ENCODE measurements at places on chromosomes 6 and 20. TPM values are rescaled to one million over a fixed set of nuclear protein-coding genes. Genes with fewer than 3 reads are reported as not detected.

DNA sequence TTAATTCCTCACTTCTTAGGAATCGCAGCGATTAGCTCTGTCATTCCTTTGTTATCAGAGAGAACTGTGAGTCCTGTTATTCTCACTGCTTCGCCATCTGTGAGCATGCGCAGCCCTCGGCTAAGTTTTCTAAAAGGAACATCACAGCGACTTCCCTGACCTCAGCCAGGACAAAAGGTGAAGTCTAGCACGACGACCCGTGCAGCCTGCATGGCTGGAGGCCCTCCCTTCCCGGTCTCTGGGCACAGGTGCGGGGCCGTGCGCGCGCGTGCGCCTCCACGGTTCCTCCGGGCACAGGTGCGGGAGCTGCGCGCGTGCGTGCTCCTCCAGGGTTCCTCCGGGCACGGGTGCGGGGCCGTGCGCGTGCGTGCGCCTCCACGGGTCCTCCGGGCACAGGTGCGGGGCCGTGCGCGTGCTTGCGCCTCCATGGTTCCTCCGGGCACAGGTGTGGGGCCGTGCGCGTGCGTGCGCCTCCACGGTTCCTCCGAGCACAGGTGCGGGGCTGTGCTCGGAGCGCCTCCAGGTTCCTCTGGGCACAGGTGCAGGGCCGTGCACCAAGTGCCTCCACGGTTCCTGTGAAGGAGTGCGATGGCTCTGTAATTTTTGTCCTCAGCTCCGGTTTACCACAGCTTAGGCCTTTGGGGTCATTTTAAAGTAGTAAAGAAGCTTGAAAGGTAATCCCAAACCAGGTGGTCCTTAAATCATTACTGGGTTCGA, 212.3 kb downstream of the ERMARD start:
- no peak for DNase-seq

GRCh38 chr6:83292900-83293843, 100.0 kb downstream of the RWDD2A start:
- no peak for DNase-seq

- no peak for DNase-seq
These were observed 126.3 kb downstream of the CARMIL1 start for GRCh38 chr6:25405442-25405841.

- DNase-seq = no peak
These were observed 12.8 kb upstream of the FANCE start for GRCh38 chr6:35439308-35439707.

GRCh38 chr6:40860443-40860842, 178.6 kb downstream of the UNC5CL start:
- no peak for DNase-seq

DNA sequence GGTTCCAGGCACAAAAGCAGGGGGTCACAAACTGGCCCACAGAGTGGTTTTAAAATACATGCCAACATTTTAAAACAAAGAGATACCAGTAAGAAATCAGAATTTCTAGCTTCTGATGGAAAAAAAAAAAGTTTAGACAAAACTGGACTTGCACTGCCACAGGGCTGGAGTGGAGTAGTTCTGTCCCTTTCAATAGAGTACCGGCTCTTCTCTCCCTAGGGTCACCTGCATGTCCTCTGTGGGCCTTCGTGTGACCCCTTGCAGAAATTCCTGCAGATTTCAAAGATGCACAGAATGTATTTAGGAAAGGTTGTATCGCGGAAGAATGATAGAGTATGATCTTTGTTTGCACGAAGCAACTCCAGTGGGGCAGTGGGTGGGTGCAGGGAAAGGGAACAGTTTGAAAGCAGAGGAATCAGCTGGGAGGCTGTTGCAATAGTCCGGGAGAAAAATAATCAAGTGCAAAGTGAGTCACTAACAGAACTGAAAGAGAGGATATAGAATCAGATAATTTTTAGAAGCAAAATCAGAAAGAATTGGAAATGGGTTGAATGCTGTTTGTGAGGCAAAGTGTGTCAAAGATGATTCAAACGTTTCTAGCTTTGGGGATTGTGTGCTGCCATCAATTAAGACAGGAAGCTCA, 97.3 kb upstream of the STXBP5 start:
- no peak for DNase-seq

The RALGAPB gene
- 20.0 TPM for total RNA-seq

DNA sequence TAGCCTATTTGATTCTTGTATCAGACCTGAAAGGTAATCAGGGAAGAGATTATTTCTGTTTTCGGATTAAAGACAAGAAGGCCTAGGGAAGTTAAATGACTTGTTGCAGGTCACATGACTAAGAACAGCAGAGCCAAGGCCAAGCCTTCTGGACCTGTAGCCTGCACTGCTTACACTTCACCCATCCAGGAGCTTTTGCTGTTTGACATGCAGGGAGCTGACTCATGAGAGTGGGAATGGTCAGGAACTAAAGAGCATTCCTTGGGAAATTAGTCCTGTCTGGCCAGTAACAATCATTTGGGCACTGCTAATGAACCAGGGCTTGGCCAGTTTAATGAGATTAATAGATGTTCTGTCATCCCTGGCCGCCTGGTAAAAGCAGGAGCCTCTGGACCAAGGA, 46.8 kb downstream of the EIF2S2 start:
- DNase-seq = peak; percentile 72

GRCh38 chr6:136514591-136514990, 35.6 kb downstream of the MAP7 start:
- no peak for DNase-seq

GRCh38 chr6:139409026-139409425, 34.6 kb upstream of the CITED2 start:
- DNase-seq = peak; percentile 65

DNA sequence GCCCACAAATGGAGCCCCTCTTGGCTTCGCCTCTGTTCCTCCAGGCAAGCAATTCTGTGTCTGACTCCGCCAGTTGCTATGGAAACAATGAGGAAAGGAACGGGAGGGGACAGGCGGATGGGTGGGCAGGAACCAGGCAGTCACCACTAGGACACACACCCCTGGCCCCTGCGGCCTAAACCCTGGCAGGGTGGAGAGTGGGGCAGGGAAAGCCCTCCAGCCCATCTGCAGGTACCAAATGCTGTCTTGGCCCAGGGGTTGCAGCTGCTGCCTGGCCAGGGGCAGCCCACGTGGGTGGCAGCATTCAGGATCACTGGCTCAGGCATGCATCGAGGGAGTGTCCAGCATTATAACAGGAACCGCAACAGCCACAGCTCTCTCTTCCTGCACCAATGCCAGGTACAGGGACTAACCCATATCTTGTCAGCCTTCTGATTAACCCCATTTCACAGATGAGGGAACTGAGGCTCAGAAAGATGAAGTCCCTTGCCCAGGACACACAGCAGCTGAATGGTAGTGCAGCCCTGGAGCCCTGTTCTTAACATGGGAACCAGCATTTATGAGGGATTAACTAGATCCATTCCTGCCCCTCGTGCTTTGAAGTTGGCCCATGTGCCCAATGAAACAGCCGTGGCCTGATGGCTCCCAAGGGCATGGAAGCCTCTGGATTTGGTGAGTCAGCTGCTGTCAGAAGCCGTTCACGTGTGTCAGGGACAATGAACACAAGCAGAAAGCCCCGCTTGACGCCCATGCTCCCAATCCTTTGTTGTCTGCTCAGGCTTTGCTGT, 66.3 kb downstream of the NOL4L start:
- no peak for DNase-seq

The HLA-DPB1 gene
- total RNA-seq = not detected

- DNase-seq = no peak
These were observed 11.1 kb downstream of the EEF1A2 start for GRCh38 chr20:63487781-63488241.

GRCh38 chr20:19993958-19994669, 23.0 kb upstream of the NAA20 start:
- DNase-seq = peak; percentile 85

The KIF25 gene
- not detected for total RNA-seq

- no peak for DNase-seq
These were observed 93.7 kb upstream of the PTPN1 start for GRCh38 chr20:50416269-50417022.

The TTBK1 gene
- total RNA-seq = not detected

The GINM1 gene
- total RNA-seq = 66.3 TPM

DNA sequence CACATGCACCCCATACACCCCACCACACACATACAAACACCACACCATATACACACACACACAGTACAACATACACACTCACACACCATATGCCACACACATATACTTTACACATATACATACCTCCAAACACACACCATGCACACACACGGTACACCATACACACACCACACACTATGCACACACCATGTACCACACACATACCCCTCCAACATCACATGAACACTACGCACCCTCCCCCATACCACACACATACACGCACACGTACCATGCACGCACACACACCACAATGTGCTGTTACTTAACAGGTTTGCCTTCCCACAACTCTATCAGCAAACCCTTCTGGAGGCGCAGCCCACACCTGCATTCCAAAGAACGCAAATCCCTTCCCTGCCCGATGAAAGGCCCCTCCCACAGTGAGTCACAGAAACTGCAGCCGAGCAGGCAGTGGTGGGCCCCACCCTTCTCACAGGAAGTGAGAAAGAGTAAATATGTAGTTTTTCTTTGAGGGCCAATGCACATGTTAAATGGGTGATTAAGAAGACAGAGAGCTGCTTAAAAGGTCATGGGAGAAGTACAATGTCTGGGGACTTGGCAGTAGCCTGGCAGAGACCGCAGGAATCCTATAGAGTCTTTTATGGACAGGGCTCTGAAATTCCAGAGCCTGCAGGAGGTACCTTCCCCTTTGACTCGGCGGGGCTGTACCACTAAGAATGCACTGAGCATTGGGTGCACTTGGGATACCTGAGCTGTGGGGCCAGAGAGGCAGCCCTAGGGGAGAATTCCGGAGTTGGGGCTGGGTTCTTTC, 34.1 kb upstream of the EZR start:
- peak; percentile 99 for DNase-seq

The GABRR1 gene
- 0.02 TPM for total RNA-seq

The CALHM5 gene
- total RNA-seq = 3.8 TPM

GRCh38 chr20:60491051-60491581, 532.9 kb downstream of the CDH26 start:
- DNase-seq = no peak

The HSPA1L gene
- 3.0 TPM for total RNA-seq

- peak; percentile 89 for DNase-seq
These were observed 77.0 kb downstream of the YTHDF1 start for GRCh38 chr20:63138855-63139341.
